ENCODE measurements at places on chromosomes 2 and 18.

- no peak for DNase-seq
Observed at GRCh38 chr2:15811367-15811766, 129.0 kb upstream of the MYCN start.

DNA sequence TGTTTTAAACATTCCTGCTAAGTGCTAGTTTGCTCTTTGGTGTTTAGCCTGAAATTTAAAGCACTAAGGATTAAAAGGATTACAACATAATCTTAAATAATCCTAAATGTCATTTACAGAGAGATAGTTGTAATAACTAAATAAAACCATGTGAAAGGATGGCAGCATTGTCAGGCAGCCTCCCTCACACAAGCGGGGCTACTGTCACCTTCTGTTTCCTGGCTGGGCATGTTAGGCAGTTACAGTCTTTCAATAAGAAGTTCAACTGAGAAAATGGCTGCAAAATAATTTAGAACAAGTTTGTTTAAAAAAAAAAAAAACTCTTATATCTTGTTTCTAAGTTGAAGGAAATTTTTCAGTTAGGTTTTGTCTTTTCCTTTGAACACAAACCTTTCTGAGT lies 124.9 kb downstream of the ARHGAP15 start:
- DNase-seq = no peak

DNA sequence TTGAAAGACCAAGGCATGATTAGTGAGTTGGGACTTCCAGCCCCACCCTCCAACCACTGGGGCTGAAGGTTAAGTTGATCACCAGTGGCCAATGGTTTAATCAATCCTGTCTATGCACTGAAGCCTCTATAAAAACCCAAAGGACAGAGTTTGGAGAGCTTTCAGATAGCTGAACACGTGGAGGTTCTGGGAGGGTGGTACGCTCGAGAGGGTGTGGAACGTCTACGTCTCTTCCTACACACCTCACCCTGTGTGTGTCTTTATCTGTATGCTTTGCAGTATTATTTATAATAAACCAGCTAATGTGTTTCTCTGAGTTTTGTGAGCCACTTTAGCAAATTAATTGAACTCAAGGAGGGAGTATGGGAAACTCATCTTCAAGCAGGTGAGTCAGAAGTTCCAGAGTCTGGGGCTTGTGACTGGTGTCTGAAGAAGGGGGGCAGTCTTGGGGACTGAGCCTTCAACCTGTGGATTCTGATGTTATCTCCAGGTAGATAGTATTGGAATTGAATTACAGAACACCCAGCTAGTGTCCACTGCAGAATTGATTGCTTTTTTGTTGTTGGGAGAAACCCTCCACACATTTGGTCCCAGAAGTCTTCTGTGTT lies 20.3 kb downstream of the ACTR3 start:
- DNase-seq = no peak

DNA sequence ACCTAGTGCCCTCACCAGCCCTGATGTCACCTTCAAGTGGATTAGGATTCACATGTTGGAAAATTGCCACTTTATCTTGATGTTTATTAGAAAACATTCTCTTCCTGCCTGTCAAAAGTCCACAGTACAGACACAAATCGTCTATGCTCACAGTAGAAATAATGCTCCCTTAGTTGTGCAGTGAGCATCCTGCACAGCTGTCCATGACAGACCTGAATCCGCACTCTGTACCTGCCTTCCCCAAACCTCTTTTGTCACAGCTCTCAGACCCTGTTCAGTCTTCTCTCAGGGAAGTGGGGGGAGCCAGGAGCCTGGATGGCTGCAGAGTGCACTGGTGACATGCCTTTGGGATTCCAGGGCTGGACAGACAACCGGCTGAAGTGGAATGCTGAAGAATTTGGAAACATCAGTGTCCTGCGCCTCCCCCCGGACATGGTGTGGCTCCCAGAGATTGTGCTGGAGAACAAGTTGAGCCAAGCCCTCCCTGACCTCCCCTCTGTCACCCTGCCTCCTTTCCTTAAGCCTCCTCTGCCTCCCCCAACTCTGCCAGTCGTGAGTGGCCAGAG lies 2.0 kb downstream of the CHRND start:
- DNase-seq = no peak

DNA sequence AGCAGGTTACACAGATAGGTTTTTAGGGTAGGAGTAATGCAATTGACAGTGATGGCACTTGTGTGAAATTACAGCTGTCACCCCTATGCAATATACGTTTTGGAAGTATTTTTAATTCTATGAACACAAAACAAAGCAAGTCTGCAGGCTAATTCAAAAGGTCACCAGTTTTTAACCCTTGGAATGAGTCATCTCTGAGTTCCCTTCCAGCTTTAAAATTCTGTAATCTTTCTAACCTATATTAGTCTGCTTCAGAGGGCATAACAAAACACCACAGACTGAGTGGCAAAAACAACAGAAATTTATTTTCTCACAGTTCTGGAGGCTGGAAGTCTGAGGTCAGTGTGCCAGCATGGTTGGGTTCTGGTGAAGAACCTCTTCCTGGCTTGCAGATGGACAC lies 596.9 kb upstream of the HNMT start:
- DNase-seq = no peak

GRCh38 chr18:74803117-74803516 lies 205.4 kb downstream of the ZNF407 start:
- DNase-seq = no peak

GRCh38 chr2:39142904-39143605 lies 22.2 kb upstream of the SOS1 start:
- no peak for DNase-seq

DNA sequence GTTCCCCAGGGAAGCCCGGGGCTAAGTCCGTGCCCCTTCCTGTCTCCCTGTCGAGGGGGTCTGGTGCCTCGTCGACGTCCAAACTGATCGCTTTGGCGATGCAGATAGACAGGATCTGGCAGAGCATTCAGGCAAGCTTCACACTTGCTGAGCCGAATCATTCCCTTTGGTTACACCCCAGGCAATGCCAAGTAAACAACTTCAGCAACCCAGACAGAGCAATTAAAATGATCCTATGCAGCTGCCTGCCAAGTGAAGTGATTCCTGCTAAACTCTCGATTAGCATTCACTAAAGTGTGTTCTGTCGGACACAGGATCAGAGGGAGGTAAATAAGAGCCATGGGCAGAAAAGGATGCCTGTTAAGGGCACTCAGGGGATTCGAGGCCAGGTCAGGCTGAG lies 108.2 kb upstream of the RAB12 start:
- DNase-seq = peak; percentile 49

DNA sequence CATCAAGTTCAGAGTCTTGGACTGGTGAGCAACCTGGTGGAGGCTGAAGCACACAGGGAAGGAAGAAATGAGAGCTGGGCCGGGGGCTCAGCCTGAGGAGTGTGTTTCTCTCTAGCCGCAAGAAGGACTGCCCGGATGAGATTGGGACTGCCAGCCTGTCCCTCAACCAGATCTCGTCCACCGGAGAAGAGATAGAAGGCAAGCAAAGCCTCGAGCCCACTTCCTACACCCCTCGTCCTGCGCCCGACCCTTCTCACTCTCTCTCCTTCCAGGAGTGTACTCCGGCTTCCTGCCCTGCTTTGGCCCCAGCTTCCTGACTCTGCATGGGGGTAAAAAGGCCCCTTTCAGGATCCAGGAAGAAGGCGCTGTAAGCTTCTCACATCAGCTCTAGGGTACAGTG lies 26.2 kb downstream of the FER1L5 start:
- DNase-seq = no peak

GRCh38 chr2:241629762-241630435 lies 7.1 kb downstream of the THAP4 start:
- DNase-seq = no peak

GRCh38 chr2:134690629-134691215 lies 28.1 kb downstream of the TMEM163 start:
- DNase-seq = no peak

- no peak for DNase-seq
Observed at GRCh38 chr2:230757476-230757875, 44.8 kb downstream of the CAB39 start.

GRCh38 chr2:192119536-192119935 lies 75.2 kb downstream of the TMEFF2 start:
- no peak for DNase-seq

DNA sequence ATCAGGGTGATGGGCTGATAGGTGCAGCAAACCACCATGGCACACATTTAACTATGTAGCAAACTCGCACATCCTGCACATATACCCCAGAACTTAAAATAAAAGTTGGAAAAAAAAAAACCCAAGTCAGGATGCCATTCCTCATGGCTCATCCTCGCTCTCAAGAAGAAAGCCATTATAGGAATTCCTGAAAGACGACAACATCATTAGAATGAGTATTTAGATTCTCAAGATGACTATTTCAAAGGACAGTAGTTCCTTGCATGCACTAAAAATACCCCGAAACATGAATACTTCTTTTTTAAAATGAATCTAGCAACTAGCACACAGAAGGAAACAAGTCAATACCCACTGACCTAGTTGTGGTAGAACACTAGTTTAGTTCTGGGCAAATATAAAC lies 285.8 kb upstream of the REV1 start:
- DNase-seq = no peak

GRCh38 chr2:200314976-200315567 lies 8.6 kb downstream of the SPATS2L start:
- DNase-seq = no peak

DNA sequence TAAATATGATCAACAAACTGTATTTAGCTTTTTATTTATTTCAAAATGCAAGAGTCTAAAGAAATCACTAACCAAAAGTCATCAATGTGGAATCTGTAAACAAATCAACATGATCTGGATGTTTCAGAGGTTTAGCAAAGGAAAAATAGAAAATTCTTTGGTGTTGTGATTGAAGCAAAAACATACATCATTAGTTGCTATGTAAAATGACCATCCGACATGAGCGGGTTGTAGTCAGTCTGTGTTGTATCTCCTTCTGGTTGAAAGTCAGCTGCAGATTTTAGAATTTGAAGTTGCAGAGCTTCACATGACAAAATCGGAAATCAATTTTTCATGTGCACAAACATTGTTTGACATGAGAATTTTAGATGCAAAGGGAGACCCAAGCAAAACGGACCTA lies 63.2 kb downstream of the IRS1 start:
- DNase-seq = no peak

DNA sequence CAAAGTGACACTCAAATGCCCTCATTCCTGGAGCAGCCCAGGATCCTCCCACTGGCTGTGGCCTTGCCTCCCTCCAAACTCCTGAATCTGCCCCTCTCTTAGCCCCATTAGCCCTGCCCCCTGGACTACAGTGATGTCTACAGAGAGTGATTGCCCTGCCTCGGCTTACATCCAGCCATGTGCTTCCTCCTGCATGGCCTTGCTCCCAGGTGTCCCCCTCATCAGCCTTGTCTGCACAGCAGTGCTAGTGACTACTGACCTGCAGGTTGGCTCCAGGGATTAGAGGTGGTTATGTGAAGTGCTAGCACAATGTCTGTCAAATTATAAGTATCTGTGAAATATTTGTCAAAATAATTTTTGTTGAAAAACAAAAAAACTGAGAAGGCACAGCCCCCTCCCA lies 259.1 kb upstream of the MYT1L start:
- no peak for DNase-seq

- no peak for DNase-seq
Observed at GRCh38 chr18:79071037-79071436, 1.8 kb downstream of the ATP9B start.

GRCh38 chr2:96957244-96957643 lies 29.1 kb downstream of the FAM178B start:
- no peak for DNase-seq

DNA sequence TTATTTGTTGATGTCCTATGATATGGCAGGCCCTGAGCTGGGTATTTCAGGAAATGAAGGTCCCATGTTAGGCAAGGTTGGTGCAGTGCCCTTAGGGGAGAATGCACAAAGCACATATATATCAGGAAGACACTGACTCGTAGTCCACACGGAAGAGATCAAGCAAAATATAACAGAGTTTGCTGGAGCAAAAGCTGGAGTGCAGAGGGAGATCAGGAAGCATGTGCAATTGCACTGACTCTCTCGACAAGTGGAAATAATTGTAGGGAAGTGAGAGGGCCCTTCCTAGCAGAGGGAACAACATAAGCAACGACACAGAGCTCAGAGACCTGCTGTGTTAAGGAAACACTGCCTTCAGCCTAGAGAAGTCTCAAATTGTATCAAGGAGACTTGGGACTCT lies 4.2 kb downstream of the ZNF385B start:
- no peak for DNase-seq

DNA sequence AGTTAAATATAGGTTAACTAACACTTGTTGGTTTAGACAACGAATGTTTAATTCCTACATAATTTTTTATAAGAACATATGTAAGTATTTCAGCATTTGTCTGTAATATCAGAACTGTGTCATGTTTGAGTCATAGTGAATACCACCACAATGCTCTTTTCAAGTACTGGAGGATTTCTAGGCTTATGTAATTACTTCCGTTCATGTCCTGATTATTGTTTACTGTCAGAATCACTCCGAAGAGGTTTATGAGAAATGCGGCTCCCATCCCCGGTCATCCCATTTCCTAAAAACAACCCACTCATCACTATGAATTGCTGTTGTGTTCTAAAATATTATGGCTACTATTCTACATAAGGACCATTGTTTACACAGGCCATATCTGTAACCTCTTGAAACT lies 45.1 kb downstream of the CDH19 start:
- DNase-seq = no peak

GRCh38 chr2:199602271-199602895 lies 144.6 kb upstream of the SATB2 start:
- no peak for DNase-seq

GRCh38 chr2:206804326-206804725 lies 38.9 kb downstream of the FASTKD2 start:
- DNase-seq = no peak

DNA sequence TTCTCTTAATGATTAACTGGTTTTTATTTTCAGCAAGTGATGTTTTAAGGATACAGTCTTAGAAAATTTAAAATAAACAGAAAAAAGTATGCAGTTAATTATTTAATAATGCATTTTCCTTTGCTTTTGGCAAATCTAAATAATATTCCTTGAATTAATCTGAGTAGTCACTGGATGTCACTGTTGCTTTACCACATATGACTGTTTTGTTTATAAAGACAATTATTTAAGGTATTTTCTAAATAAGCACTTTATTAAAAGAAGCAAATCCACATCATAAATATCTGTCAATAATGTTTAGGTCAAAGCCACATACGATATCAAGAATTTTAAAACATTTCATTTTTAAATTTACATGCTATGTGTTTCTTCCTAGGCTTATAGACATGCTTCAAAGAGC lies 40.6 kb upstream of the TFPI start:
- no peak for DNase-seq
